ENCODE measurements at places on chromosomes 12 and 14.

- no peak for DNase-seq
Observed at GRCh38 chr12:82474181-82474797, 116.0 kb downstream of the METTL25 start.

GRCh38 chr14:90302529-90303303 is 29.0 kb downstream of the NRDE2 start:
- no peak for DNase-seq

GRCh38 chr12:55072083-55072482 is 52.3 kb downstream of the NEUROD4 start:
- DNase-seq, result peak; percentile 77

GRCh38 chr14:91693346-91693745 is 38.5 kb downstream of the CATSPERB start:
- no peak for DNase-seq

GRCh38 chr12:21144309-21144708 is 13.3 kb downstream of the SLCO1B1 start:
- no peak for DNase-seq

DNA sequence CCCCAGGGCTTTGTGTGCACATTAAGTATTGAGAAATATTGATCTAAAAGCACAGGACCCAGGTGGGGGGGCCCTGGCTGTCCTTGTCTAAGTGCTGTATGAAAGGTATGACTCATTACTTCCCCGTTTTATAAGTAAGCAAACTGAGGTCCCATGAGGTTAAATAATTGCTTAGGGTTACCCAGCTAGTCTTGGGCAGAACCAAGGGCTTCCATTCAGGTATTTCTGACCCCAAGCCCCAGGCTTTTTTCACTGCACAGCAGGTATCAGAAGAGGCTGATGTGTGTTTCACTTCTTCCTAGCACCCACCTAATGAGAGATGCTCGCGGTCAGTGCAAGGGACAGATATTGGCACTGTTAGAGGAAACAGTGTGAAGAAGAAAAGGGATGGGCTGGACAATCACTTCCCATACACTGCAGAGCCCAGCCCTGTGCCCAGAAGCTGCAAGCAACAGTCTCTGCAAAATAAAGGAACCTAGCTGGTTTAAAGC is 4.7 kb upstream of the TC2N start:
- DNase-seq, result peak; percentile 58

DNA sequence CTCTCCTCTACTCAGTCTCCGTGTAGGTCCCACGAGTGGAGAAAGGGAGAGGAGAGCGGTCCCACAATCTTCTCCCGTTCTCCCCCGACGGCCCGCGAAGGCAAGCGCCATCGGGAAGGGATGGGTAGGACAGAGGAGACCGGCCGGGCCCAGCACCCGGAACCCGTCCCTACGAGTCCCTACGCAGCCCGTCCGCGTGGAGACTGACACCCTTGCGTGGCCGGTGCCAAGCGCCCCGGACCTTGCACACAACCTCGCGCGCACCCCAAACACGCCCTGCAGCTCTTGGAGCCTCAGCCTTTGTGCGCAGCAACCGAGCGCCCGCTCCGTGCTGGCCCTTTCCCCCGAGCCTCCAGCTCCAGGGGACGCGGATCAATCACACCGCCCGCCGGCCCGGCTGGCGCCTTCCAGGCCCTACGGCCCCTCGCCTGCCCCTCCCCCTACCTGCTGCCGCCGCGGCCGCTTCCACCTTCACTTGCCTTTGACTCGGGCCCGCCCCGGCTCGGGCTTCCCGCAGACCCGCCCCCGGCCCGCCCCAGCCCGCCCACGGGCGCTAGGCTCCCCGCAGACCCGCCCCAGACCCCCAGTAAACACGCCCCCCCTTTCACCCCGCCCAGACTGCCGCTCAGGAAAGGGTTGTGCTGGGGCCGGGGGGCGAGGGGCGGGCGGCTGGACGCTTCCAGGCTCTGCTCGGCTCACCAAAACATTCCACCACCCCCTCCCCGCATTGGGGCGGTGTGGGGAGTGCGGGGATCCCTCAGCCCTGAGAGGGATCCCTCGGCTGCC is at the start of gene NDRG2:
TSS of gene NDRG2 (minus strand) at position 477 of the 786 bp plus-strand sequence. CDS start 1,746 bp downstream, outside the sequence.
- peak; percentile 79 for DNase-seq

- DNase-seq, result no peak
Observed at GRCh38 chr12:79559591-79559990, 131.2 kb downstream of the PAWR start.

DNA sequence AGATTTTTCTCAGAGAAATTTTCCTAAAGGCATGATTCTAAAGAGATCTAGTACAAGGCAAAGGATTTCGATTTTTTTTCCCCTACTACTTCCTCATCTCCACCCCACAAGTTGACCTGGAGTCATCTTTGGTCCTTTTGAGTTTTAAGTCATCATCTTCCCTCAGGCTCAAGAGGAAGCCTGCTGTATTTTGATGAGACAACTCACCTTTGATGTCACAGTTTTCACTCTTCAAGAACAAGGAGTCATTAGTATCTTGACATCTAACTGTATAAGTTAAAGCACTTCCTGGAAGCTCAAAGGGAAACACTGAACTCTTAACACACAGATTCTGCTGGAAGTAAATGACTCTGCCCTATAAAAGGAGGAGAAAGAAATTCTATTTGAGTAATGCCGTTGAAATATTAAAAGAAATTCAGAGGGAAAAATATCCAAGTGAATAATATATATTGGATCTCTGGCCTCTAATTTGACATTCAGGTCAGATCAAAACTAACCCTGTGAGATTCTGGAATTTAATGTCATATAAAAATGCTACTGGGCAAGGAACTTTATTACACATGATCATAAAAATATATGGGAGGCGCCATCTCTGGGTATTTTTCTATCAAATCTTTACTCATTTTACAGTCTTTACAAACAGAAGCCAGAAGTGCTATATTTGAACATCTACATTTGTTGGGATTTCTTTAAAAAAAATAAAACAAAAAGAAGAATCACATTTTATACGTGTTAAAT is 435.0 kb downstream of the NRXN3 start:
- no peak for DNase-seq

DNA sequence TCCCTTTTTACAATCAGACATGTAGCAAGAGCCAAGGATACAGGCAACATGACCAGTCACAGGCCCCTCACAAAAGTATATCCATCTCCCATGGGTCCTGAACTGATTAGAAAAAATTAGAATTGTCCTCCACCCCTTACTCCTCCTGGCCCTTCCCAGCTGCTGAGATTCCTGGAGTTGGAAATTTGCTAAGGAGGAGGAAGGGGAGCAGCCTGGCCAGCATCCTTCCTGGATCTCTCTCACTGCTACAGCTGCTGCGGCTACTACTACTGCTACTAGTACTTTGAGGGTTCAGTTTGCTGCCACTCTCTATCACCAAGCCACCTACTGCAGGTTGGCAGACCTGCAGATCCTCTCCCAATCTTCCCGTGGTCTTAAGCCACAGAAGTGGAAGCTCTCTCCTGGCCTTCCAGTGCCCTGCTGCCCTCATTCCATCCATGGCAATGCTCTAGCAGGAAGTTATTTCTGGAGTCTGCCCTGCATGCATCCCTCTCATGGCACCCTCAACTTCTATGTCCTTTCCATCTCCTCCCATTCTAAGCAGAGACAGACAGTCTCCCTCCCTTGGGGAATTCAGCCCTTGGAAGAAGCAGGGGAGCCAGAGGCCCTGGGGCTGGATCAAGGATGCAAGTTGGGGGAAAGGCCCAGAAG is 1.0 kb downstream of the ITGA7 start:
- DNase-seq, result no peak

GRCh38 chr14:86027144-86027543 is 497.2 kb downstream of the FLRT2 start:
- no peak for DNase-seq

GRCh38 chr12:79006306-79006705 is 141.7 kb downstream of the SYT1 start:
- DNase-seq, result no peak

DNA sequence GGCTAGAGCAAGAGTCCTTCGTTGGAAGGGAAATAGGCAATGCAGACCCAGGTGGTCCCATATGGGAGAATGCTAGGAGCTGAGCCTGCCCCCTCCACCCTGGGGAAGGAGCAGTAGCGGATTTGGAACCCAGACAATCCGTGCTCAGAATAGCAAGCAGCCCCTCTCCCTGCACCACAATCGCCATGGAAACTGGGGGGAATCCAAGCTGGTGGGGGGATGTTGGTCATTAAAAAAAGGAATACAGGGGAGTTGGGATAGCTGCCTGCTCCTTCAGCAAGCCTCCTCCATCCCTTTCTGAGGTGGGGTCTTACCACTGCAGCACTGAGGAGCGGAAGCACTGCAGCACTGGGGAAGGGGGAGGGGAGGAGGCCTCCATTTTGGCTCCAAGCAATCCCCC is 2.9 kb downstream of the RND1 start:
- no peak for DNase-seq
